ENCODE measurements at places on chromosomes 6 and 20.

GRCh38 chr6:159941286-159942113 lies 27.4 kb upstream of the IGF2R start:
- DNase-seq, result no peak

DNA sequence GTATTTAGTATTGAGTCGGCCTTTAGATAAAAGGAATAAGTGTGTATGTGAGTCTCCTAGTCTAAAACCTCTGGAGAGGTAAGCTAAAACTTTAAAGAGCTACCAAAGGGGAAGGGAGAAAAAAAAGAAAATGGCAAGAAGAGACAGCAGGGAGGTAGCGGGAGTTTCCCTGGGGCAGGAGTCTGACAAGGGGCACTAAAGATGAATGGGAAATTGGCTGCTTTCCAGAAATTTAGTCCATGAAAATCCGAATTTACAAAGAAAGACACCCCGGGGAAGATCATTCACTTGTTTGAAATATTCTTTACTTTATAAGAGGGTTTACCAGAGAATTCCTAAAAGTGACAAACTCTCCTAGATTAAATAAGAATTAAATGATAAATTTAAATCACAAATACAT lies 19.3 kb downstream of the RMND1 start:
- no peak for DNase-seq

- no peak for DNase-seq
These were observed 164.2 kb upstream of the THEMIS start for GRCh38 chr6:128065072-128065471.

- DNase-seq, result no peak
These were observed 81.3 kb upstream of the CD93 start for GRCh38 chr20:23167431-23167830.

- DNase-seq, result no peak
These were observed 133.3 kb upstream of the SPTLC3 start for GRCh38 chr20:12875510-12875909.
